ENCODE measurements at places on chromosomes 6 and 20. TPM values are rescaled to one million over a fixed set of nuclear protein-coding genes. Genes with fewer than 3 reads are reported as not detected.

Gene MAFB
- total RNA-seq = 0.33 TPM

Gene USP49
- 2.9 TPM for total RNA-seq

Gene SLC22A3
- 2.9 TPM for total RNA-seq

Gene EEF1A2
- 0.33 TPM for total RNA-seq

Gene ARMC12
- total RNA-seq = 0.22 TPM

Gene TMEM244
- total RNA-seq = 0.66 TPM

Gene VSX1
- not detected for total RNA-seq

Gene CST5
- total RNA-seq = not detected

Gene HS3ST5
- 2.0 TPM for total RNA-seq

Gene PSMF1
- total RNA-seq = 27.7 TPM

Gene SLC2A10
- total RNA-seq = 49.7 TPM

Gene TBC1D7
- total RNA-seq = 14.1 TPM

Gene JPH2
- 3.0 TPM for total RNA-seq

Gene SYNDIG1
- 0.33 TPM for total RNA-seq

Gene OARD1
- total RNA-seq = 14.1 TPM

Gene TBCC
- 45.9 TPM for total RNA-seq

Gene SAMD5
- total RNA-seq = 0.44 TPM

Gene TSHZ2
- 1.5 TPM for total RNA-seq

Gene RBM24
- total RNA-seq = 7.0 TPM

Gene SMLR1
- not detected for total RNA-seq

Gene HNF4A
- not detected for total RNA-seq

Gene GMPR
- total RNA-seq = 8.1 TPM

Gene EYS
- total RNA-seq = not detected

Gene ATP6V1G2
- 2.0 TPM for total RNA-seq

Gene OXT
- total RNA-seq = not detected

Gene TMEM74B
- total RNA-seq = not detected

Gene PHACTR3
- not detected for total RNA-seq

Gene CD93
- total RNA-seq = 1.00 TPM

Gene SLC22A2
- 0.12 TPM for total RNA-seq

Gene SUMO4
- 1.00 TPM for total RNA-seq

Gene ANKRD66
- not detected for total RNA-seq

Gene CLDN20
- total RNA-seq = not detected

Gene GPX6
- total RNA-seq = not detected

Gene CRISP2
- not detected for total RNA-seq

Gene TMEM217
- 1.6 TPM for total RNA-seq

Gene LPA
- not detected for total RNA-seq

Gene OOEP
- not detected for total RNA-seq

Gene OR2B6
- not detected for total RNA-seq

All from uterine smooth muscle cell (primary cell).